ENCODE measurements at places on chromosomes 7 and 10. TPM values are rescaled to one million over a fixed set of nuclear protein-coding genes. Genes with fewer than 3 reads are reported as not detected.

The OR9A2 gene
- total RNA-seq = not detected

The LIPM gene
- not detected for total RNA-seq

DNA sequence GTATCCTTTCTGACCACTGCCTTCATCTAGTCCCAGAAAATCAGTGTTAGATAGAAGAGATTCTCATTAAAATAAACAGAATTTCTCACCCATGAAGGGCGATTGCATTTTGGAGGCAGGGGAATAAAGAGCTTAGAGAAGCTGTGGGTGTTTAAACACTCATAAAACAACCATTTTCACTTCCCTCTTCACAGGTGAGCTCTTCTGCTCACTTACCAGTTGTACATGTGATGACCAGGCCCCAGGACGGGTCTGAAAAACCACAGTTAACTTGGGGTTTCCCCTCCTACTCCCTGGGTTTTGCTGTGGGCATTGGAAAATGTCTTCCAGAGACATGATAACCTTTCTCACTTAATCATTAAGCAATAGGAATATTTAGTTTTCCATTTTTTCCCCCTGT, 411.6 kb upstream of the DPP6 start:
- DNase-seq = no peak
- no peak overlapping the region for H3K4me3 ChIP-seq
- H3K27me3 ChIP-seq = no peaks in the 10 kb centered on the region
- H3K36me3 ChIP-seq = no peaks in the 10 kb centered on the region
- no peak overlapping the region for H3K27ac ChIP-seq

- no peak for DNase-seq
- no peak overlapping the region for H3K27ac ChIP-seq
- H3K27me3 ChIP-seq = peaks cover 47% of the 10 kb centered on the region
- H3K4me3 ChIP-seq = no peak overlapping the region
These were observed 43.1 kb downstream of the ATOH7 start for GRCh38 chr10:68188835-68189234.

Data from activated naive CD8-positive, alpha-beta T cell treated with anti-CD3 and anti-CD28 coated beads for 36 hours (primary cell).